ENCODE measurements at places on chromosomes 16 and 17. TPM values are rescaled to one million over a fixed set of nuclear protein-coding genes. Genes with fewer than 3 reads are reported as not detected.

GRCh38 chr17:10557422-10557821 lies 8.0 kb upstream of the MYH2 start:
- no peak for DNase-seq

GRCh38 chr17:41772218-41772585 lies 14.3 kb downstream of the JUP start:
- DNase-seq, result no peak

The KRTAP1-1 gene
- total RNA-seq, result not detected

- peak; percentile 80 for DNase-seq
Measured at GRCh38 chr16:81817789-81818567, 38.9 kb downstream of the PLCG2 start.

- DNase-seq, result no peak
Measured at GRCh38 chr17:62717589-62717855, 90.1 kb downstream of the MRC2 start.

DNA sequence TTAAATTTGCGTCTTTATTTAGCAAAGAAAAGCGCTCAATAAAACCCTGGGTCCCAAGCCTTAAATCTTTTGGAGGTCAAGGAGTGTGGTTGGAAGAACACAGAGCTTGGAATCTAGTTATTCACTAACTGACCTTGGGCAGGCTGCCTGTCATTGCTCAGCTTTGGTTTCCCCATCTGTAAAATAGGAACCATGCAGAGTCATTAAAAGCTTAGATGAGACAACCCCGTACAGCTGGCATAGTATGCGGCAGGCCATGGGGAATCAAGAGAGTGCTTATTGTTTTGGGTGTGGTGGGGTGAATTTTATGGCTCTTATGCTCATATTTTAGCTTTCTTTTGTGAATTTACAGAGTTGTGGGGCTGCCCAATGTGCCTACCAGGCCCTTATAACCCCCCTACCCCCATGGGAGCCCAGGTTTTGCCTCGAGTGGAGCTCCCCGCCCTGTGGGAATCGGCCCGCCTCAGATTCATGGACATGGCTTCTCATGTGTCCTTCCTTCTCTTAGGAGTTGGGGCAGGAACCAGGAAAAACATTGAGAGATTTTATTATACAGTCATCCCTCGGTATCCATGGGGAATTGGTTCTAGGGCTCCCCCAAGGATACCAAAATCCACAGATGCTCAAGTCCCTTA lies 113.5 kb downstream of the CLEC16A start:
- DNase-seq, result no peak

DNA sequence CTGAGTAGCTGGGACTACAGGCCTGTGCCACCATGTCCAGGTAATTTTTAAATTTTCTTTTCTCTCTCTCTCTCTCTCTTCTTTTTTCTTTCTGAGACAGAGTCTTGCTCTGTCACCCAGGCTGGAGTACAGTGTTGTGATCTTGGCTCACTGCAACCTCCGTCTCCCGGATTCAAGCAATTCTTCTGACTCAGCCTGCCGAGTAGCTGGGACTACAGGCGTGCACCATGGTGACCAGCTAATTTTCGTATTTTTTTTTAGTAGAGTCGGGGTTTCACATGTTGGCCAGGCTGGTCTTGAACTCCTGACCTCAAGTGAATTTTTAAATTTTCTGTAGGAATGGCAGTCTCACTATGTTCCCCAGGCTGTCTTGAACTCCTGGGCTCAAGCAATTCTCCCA lies 11.1 kb upstream of the ZNF652 start:
- no peak for DNase-seq

- no peak for DNase-seq
Measured at GRCh38 chr16:60945225-60945624, 1091.0 kb downstream of the CDH8 start.

DNA sequence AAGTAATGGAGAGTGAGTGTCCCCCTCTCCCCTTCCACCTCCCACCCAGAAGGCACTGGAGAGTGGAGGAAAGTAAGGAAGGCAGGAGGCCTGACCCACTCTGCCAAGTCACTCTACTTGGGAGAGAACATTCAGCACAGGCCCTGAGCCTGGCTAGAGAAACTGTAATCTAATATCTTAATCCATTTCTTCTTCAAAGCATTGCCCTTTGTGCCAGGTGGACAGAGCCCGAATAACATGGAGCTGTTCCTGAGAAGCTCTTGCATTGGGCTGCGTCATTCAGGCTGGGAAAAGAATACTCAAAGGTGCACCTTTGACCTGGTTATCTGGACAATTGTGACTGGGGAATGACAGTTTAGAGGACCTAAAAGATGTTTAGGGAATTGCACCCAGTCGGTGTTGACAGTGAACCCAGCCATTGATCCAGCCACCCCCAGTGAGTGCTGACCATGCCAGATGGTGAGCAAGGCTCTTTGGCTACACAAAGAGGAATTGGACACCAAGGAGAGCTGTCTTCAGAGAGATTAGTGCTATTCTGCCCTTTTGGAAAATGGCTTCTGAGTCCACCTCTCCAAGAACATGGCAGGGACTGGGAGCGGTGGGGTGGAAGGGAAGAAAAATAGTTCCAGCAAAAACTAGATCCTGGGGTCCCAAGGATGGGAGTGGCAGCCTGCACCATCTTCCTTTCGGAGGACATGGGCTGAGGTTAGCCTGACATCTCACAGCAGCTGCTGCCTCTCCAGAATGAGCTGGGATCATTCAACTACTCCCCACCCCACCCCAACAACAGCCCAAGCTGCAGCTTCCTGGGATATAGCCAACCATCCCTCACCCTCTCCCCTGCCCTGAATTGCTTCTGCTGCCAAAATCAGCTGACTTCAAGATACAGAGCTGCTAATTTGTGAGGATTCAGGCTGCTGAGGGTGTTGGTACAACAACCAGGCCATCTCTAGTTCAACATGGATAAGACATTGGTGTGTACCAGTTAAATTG lies 11.6 kb upstream of the NOG start:
- DNase-seq, result no peak

DNA sequence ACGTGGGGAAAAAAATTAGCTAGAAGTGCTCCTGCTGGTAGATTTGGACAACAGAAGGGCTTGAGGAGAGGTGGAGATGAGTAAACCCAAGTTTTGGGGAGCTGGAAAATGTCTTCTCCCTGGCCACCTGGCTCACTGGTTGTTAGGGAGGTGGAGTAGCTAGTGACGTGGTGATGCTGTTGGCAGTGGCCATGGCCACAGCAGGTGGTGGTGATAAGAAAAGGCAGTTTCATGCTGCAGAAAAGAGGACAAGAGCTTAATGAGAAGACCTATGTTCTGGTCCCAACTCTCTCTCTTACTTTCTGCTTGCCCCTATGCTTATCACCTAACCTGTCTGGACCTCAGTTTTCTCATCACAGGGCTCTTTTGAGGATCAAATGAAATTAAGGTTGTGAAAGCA lies 223.5 kb upstream of the N4BP1 start:
- DNase-seq, result no peak

The IRX6 gene
- not detected for total RNA-seq

- DNase-seq, result no peak
Measured at GRCh38 chr16:15599303-15600070, 43.5 kb downstream of the MARF1 start.

- no peak for DNase-seq
Measured at GRCh38 chr16:85961988-85962915, 63.3 kb downstream of the IRF8 start.

DNA sequence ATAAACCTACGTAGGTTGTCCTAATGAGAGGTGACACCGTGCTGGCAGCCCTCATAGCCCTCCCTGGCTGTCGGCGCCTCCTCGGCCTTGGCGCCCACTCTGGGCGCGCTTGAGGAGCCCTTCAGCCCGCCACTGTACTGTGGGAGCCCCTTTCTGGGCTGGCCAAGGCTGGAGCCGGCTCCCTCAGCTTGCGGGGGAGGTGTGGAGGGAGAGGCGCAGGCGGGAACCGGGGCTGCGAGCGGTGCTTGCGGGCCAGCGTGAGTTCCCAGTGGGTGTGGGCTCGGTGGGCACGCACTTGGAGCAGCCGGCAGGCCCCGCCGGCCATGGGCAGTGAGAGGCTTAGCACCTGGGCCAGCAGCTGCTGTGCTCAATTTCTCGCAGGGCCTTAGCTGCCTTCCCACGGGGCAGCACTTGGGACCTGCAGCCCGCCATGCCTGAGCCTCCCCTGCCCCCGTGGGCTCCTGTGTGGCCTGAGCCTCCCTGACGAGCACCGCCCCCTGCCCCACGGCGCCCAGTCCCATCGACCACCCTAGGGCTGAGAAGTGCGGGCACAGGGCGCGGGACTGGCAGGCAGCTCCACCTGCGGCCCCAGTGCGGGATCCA lies 40.1 kb upstream of the AMZ2 start:
- no peak for DNase-seq

The ENPP7 gene
- 0.14 TPM for total RNA-seq

DNA sequence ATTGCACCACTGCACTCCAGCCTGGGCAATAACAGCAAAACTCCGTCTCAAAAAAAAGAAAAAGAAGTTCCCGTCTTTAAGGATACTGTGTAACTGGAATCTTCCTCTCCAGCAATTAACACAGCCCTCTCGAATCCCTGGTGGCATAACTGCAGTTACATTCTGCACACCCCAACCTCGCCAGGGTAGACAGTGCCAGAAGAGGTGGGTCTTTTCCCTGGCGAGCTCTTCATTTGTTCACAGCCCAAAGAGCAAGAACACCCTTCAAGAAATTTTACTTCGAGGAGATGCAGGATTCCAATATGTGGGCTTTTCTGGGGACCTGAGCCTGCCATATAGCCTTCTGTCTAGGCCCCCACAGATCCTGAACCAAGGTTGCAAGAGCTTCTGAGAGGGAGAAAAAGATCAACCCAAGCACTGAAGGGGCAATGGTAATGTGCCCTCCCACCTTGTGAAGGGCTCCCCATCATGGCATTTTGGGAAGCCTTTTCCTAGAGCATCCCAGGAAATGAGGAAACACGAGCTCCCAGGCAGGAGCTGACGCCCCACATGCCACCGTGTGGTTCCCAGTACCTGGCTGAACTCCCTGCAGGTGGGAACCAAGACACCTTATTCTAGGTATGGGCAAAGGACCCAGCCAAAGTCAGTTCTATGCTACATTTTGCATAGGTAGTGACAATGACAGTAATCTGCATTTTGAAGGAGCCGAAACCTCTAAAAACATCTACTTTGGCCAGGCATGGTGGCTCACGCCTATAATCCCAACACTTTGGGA lies 26.9 kb downstream of the TK2 start:
- no peak for DNase-seq

The RDM1 gene
- total RNA-seq, result 3.5 TPM

- DNase-seq, result no peak
Measured at GRCh38 chr17:75371339-75371738, 34.1 kb downstream of the GRB2 start.

All from natural killer cell treated with Interleukin-12 subunit alpha and Interleukin-12 subunit beta and Interleukin-15 and Interleukin-18, amount 100 ng/mL, for 72 hours (primary cell).